ENCODE measurements at places on chromosomes 5 and 9.

GRCh38 chr5:637581-638450 is 25.7 kb downstream of the CEP72 start:
- DNase-seq, result no peak

GRCh38 chr5:122702524-122702875 is 72.4 kb upstream of the SNX2 start:
- no peak for DNase-seq

DNA sequence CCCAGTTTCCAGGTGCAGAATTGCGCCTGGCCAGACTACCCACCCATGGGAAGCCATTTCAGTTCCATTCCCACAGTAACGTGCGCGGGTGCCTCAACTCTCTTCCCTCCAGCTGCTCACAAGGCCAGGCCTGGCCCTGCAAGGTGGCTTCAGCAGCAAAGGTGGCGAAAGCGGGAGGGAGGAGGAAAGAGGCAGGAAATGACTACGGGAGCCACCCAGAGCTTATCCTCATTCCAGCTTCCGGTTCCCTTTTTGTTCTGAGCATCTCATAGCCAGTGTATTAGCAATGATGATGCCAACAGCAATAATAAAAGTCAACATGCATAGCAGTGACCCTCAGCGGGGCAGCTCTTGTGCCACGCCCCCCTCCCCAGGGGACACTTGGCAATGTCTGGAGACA is 101.5 kb upstream of the BOD1 start:
- DNase-seq, result no peak

- no peak for DNase-seq
These were observed 189.0 kb upstream of the EGFLAM start for GRCh38 chr5:38069360-38069759.

DNA sequence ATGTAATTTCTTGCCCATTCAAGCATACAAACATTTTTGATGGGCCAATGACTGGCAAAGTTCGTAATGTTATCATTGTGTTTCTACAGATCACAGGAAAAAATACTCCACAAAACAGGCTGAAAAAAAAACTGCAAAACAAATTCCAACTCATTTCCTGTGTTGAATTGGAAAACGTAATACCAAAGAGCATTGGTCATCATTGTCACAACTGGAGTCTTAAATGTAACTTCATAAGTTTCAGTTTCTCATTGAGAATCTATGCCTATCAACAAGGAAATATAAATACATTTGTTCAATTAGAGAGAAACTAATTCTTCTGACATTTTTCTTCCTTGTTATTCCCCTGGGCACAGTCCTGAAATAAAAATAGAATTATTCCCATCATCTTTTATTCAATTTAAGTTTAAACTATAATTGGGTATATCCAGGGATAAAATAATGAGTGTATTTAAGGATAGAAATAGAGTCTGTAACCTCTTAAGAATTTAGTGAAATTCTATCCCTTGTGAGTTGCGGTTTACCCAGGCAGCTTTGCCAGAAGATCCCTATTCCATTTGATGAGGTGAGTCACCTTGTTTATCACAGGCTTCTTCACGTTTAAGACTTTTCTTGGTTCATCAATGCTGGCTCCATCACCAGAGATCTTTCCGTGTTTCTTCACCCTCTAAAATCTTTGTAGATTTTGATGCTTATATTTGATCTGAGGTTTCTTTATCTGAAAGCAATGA is 112.7 kb upstream of the ITGA1 start:
- peak; percentile 76 for DNase-seq

GRCh38 chr5:89706731-89707130 is 702.8 kb downstream of the CETN3 start:
- no peak for DNase-seq

DNA sequence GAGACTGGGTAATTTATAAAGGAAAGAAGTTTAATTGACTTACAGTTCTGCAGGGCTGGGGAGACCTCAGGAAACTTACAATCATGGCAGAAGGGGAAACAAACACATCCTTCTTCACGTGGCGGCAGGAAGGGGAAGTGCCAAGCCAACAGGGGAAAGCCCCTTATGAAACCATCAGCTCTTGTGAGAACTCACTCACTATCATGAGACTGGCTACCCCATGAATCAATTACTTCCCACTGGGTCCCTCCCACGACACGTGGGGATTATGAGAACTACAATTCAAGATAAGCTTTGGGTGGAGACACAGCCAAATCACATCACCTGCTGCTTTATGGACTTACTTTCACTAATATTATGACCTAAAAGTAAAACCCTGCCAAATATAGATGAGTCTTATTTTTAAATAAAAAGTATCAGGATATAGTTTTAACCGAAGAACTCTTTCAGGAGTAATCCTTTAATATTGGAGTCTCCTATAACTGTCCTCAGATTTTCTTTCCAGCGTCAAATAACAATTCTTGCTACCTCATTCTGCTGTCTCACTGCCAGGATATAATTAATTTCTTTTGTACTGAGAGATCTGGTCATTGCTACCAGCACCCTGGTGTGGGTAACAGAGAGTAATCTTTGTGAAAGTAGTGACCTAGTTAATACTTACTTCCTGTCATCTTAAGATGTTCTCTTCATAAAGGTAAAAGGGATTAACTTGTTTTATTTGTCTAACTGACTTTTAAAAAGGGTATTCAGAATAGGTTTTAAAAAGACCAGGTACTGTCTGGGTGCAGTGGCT is 68.6 kb downstream of the NLN start:
- no peak for DNase-seq

DNA sequence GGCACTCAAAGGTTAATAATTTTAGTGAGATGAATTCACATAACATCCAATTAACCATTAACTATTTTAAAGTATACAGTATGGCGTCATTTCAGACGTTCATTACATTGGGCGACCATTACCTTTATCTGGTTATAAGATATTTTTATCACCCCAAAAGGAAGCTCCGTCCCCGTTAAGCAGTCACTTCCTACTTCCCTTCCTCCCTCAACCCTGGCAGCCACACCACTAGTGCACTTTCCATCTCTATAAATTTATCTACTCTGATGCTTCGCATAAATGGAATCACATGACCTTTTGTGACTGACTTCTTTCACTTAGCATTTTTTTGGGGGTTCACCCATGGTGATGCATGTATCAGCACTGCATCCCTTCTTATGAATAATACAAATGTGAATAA is 168.3 kb upstream of the PUM3 start:
- no peak for DNase-seq

DNA sequence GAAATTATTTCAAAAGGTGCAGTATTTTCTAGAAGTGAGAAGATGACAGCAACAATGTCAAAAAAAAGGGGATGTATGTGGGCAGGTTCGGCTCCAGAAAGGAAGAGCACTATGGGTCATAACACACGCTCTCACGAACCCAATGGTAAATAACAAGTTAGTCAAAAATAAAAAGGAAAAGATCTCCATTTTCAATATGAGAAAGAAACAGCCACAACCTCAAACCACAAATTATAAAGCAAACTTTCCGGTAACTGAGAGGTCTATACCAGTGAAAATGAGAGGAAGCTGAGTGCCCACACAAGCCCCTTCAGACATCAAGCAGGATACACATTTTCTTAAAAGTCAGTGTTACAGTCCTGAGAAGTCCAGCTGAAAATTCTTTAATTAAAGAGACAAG is 398.5 kb upstream of the RPS23 start:
- no peak for DNase-seq

GRCh38 chr5:127810017-127810416 is 106.8 kb downstream of the CCDC192 start:
- no peak for DNase-seq

DNA sequence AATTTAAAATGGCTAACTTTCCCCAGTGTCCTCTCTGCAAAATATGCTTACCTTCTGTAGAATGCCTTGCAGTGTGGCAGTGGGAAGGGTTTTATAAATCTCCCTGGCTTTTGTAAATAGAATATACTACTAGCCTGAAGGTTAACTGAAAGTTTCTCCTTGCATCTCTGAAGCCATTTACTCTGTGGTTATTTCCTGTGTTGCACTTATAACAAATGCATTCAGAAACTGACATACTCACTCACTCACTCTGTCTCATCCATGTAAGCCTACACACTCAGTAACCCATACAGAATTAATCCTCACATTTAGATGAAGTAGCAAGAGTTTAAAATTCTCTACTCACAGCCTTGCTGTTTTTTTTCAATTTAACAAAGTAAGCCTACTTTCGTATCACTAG is 87.1 kb upstream of the SH3GL2 start:
- no peak for DNase-seq

GRCh38 chr5:77210964-77211690 is 647 bp downstream of the PDE8B start:
- no peak for DNase-seq

- no peak for DNase-seq
These were observed 230.9 kb downstream of the SLF1 start for GRCh38 chr5:94849324-94849723.

- DNase-seq, result peak; percentile 66
These were observed 8.4 kb upstream of the SETD9 start for GRCh38 chr5:56900858-56901578.

- no peak for DNase-seq
These were observed 88.0 kb downstream of the FNBP1 start for GRCh38 chr9:129954868-129955550.

- no peak for DNase-seq
These were observed 102.2 kb downstream of the MAP1B start for GRCh38 chr5:72209147-72210115.

GRCh38 chr5:53339962-53340540 is 140.4 kb upstream of the FST start:
- DNase-seq, result no peak

GRCh38 chr5:17224858-17225511 is 7.6 kb downstream of the BASP1 start:
- peak; percentile 18 for DNase-seq

- peak; percentile 29 for DNase-seq
These were observed 27.8 kb upstream of the PTPDC1 start for GRCh38 chr9:94056442-94056974.

GRCh38 chr9:115038178-115038577 is 79.8 kb downstream of the TNC start:
- DNase-seq, result no peak

DNA sequence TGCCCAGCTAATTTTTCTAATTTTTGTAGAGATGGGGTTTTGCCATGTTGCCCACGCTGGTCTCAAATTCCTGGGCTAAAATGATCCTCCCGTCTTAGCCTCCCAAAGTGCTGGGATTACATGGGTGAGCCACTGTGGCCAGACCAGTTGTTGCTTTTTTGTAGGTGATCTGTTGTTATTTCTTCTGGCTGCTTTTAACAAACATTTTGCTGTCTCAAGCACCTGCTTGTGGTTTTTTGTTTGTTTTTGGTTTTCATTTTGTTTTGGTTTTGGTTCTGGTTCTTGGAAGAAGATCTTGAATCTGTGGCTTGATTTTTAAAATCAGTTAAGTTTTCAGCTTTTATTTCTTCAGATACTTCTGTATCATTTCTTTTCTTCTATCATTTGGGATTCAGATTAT is 21.1 kb downstream of the ERCC6L2 start:
- DNase-seq, result no peak

DNA sequence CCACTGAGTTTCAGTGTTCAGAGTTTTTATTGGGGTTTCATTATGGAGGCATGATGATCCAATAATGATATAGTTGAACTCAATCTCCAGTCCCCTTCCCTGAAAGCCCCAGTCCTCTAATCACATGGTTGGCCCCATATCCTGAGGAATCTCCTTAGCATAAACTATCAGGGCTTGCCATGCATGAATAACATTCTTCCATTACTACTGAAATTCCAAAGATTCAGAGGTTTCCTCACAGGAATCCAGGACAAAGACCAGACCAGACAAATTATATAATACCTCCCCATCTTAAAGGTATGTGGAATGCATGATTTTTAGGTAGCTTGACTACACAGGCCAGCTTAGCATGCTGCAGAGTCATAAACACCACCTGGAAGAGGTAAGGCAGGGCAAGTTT is 15.5 kb upstream of the LRRTM2 start:
- DNase-seq, result no peak

DNA sequence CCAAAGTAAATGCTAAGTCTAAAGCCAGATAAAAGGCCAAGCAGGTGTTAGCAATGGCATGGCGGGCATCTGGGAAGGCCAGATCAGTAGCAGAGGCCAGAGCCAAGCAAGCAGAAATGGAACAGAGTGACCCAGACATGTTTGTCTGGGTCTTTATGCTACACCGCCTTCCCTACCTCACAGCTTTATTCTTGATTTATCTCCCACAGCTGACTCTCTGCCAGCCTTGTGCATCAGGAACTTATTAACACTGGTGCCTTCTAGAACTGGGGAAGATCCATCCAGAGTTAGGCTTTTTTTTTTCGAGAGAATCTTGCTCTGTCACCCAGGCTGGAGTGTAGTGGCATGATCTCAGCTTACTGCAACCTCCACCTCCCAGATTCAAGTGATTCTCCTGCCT is 112.5 kb upstream of the SLC44A1 start:
- DNase-seq, result no peak

- DNase-seq, result peak; percentile 11
These were observed 604.2 kb upstream of the CLINT1 start for GRCh38 chr5:158463188-158463587.

- no peak for DNase-seq
These were observed 33.6 kb downstream of the TLR4 start for GRCh38 chr9:117737721-117738226.

DNA sequence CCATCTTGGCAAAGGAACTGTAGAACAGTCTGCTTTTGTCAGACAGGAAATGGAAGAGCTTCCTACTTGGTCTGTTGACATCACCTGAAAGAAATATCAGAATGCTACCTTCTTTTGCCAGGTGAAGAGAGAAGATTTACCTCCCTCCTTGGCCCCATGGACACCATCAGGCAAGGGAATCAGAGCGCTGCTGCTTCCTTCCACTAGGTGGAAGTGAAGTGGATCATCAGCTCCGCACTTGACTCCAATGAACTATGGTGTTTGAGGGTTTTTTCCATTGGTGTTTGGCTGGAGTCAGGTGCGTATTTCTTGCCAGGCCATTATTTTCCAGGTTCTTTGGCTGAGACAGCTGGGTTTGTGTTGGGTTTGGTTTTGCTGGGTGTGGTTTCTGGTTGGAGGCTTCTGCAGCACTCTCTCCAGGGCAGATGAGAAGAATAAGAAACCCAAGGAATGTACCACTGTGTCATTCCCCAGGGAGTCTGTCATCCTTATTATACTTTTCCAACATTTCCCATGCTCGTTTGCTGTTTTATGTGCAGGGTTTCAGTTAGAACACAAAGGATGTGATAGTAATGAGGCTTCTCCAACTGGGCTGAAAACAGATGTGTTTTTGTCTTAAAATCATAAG is 12.4 kb downstream of the SPATA31E1 start:
- DNase-seq, result peak; percentile 67

DNA sequence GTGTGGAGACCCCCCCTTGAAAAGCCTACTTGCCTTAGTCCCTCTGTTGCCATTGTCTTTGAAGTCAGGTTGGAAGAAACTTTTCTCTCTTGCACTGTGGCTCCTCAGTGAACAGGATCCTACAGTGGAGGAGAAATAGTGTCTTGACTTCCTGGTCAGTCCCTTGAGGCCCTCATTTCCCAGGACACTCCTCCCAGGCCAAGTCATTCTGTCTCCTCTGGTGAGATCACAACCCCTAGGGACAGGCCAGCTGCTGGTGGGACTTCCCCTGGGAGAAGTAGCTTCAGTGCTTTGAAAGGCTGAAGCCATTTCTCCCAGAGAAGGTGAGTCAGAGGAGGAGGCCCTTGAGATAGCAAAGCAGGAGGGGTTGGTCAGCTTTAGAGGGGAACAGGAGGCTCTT is 10.1 kb upstream of the GRIA1 start:
- peak; percentile 62 for DNase-seq

GRCh38 chr5:8060953-8061429 is 192.0 kb downstream of the MTRR start:
- no peak for DNase-seq
